AG09309 (cell line): ENCODE measurements at places on chromosomes 16 and 17.

- no peak for DNase-seq
Measured at GRCh38 chr16:57799600-57800199, 2.6 kb downstream of the KIFC3 start.

DNA sequence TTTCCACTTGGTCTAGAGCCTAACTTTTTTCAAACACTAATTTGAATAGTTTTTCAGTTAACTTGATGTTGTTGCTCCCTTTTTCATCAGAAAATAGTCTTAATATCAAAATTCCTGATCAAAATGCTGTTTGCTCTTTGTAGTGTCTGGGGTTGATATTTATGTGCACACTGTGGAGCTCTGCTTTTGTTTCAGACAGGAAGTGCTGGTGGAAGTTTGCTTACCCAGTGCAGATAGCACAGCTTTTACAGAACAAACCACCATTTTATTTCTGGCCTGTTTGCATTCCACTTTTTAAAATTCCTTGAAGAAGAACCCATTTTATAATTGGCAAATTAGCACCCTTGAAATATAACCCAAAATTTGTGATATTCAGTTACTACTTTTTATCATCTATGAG is 125.4 kb downstream of the MRTFB start:
- no peak for DNase-seq

DNA sequence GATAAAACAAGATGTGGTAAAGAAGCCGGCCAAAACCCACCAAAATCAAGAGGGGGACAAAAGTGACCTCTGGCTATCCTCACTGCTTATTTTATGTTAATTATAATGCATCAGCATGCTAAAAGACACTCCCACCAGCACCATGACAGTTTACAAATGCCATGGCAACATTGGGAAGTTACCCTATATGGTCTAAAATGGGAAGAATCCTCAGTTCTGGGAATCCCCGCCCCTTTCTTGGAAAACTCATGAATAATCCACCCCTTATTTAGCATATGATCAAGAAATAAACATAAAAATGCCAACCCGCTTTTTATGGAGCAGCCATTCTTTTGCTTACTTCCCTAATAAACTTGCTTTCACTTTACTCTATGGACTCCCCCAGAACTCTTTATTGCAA is 25.6 kb downstream of the CMTR2 start:
- no peak for DNase-seq

DNA sequence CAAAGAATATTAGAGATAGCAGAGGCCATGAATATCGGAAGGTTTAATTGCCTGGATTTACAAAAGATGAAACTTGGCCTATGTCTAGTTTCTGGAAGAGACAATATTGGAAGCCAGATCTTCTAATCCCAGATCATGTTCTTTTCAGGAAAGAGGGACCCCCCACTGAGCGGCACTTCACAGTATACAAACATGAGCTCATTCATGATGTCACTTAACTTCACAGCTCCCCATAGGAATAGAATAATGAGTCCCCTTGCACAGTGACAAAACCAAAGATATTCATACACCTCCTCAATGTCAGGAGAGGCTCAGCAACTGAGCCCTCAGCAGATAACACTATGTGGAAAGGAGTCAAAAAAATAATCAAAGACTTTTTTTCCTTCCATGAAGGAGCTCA is 147.5 kb downstream of the CDH11 start:
- no peak for DNase-seq

- DNase-seq = no peak
Measured at GRCh38 chr17:44745301-44745700, 13.5 kb upstream of the ADAM11 start.

DNA sequence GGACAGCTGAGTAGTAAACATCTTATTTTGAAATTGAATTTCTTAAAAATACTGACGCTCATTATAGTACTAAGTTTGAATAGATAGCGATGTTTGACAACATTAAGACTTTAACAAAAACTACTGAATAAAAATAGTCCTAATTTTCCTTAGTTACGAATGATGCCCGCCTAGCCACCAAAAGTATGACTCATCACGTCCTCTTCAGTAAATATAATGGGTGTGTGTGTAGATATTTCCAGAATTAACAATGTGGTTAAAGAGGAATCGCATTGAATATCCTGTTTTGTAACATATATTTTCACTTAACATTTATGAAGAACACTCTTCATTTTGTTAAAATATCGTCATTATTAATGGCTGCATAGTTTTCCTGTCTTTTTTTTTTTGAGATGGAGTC is 187.6 kb downstream of the MYO1D start:
- no peak for DNase-seq

DNA sequence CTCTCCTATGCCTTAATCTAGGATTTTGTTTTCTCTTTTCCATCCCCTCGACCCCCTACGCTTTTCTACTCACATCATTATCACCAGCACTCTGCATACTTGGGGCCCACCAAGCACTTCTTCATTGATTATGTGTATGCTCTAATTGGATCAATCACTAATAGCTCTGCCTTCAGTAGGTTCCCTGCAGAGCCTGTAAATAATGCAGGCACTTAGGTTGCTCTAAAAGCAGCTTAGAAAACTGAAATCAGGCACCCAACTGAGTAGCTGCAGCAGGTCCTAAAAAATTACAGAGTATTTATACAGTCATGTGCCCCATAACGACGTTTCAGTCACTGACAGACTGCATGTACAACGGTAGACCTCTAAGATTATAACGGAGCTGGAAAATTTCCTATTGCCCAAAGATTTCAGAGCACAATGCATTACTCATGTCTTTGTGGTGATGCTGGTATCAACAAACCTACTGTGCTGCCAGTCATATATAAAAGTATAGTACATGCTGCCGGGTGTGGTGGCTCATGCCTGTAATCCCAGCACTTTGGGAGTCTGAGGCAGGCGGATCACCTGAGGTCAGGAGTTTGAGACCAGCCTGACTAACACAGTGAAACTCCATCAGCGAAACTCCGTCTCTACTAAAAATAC is 280.4 kb downstream of the HS3ST3B1 start:
- no peak for DNase-seq
